ENCODE measurements at places on chromosomes 1 and 21. TPM values are rescaled to one million over a fixed set of nuclear protein-coding genes. Genes with fewer than 3 reads are reported as not detected.

The SF3B4 gene
- polyA plus RNA-seq: 70.1 TPM

The BCAR3 gene
- 0.43 TPM for polyA plus RNA-seq

The AGBL4 gene
- polyA plus RNA-seq: not detected

The CYYR1 gene
- polyA plus RNA-seq: not detected

DNA sequence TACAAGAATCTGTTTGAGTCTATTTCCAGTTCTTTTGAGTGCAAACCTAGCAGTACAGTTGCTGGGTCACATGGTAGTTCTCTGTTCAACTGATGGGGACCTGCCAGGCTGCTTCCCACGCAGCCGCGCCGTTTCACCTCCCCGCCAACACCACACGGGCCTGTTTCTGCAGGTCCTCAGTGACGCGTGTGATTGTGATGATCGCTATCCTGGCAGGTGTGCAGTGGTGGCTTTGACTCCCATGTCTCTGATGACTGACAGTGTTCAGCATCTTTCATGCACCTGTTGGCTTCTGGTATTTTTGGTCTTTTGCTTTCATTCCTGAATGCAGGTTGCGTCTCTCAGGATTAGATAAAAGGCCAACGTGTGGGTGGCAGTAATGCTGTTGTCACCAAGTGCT is 41.6 kb downstream of the FAAP20 start:
- no peak for DNase-seq

GRCh38 chr1:175697255-175697654 is 46.1 kb downstream of the TNR start:
- no peak for DNase-seq

DNA sequence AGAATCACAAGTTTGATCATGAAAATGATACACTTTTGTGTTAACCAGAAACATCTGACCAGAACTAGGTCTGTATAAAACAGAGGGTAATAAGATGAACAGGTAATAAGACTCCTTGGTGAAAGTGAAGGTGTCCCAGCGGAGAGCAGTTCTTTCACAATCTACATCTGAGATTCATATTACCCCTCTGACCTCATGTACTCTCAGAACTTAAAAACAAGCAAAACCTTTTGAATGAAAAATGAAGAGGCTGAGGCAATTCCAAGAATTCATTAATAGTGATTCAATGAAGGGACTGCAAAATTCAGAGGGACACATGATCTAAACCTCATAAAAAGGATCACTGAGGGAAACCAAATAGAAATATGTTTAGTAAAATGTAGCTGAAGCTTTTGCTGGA is 10.9 kb upstream of the MPZL1 start:
- no peak for DNase-seq

GRCh38 chr1:35569936-35570335 is 3.2 kb upstream of the TFAP2E start:
- no peak for DNase-seq

GRCh38 chr1:6588893-6589520 is 9.2 kb downstream of the ZBTB48 start:
- no peak for DNase-seq

DNA sequence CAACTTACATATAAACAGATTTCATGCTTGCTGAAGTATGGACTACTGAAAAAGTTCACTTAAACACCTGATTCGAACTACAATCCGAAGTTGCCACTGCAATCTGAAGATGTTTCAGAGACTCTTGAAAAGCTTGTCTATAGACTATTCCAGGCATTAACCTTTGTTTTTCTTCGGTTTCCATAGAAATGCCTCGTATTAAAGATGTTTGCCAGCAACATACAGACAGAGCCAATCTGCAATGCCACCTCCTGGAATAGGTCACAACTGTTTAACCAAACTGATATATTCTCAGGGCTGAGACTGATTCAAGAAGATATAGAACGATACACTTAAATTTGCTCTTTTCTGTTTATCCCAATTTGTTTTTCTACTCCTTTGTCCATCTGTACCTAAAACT is 28.9 kb upstream of the DMRTB1 start:
- no peak for DNase-seq

DNA sequence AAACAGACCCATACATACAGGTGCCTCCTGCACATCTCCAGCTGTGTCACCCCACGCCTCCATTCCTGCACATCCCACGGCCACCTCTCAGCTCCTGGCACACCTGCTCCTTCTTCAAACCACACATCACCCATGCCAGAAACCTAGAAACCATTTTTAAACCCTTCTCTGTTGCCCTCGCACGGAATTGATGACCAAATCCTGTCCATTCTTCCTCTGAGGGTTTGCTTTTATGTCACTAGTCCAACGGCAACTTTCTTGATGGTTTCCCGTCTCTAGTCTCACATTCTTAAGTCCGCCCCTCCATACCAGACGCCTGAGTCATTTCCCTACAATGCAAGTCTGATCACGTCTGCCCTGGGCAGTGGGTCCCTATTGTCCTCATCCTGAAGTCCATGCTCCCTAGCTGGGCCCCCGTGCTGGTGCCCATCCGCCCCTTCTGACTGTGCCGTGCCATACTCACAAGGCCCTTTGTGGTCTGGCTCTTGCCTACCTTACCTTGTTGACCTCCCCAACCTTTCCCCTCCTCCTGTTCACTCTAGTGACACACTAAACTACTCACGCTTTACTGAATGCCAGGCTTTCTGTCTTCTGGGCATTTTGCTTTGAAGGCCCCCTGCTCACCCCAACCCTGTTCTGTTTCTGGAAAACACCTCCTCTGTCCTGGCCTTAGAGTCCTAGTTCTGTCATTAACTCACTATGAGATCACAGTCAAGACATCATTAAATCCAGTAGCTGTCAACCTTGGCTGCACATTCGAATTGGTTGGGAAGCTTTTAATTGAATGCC is 17.6 kb downstream of the SLC2A1 start:
- no peak for DNase-seq
